ENCODE measurements at places on chromosomes 4 and X. TPM values are rescaled to one million over a fixed set of nuclear protein-coding genes. Genes with fewer than 3 reads are reported as not detected.

DNA sequence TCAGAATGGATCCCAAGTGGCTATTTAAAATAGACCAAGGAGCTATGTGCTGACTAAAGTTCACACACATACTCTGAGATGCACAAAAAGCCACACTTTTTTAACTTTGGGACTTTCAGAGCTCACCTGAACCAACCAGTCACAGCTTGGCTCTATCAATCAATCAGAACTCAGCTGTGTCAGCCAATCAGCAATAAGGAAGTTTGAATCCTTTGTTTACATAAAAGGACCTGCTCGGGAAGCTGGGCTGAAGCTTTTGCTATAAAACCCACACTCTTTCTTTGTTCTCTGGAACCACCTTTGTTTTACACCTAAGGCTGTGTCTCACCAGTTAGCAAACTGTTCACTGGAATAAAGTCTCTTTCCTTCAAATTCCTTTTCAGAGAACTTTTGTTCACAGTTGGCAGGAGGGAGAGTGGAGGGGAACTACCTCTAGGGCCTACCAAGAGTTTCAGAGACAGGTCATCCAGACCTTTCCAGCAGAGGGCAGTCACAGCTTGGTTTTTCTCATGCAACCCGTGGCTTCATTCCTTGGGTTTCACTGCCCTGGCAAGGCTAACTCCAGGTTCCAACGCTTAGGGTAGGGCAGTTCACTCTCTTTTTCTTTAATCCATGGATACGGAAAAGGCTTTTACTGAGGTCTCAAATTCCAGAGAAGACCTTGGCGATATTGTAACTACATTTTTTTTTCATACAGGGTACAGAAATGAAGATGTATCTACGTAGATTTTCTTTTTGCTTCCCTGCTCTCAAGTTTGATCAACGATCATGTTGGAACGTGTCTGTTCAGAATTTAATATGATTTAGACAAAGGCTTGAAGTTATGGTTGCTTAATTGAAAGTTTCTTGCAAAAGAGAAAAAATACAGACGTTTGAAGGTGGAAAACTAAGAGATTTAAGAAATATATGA is 80.7 kb downstream of the GPRIN3 start:
- DNase-seq: peak; percentile 85

GRCh38 chr4:52694936-52695335 is 35.8 kb upstream of the USP46 start:
- no peak for DNase-seq

DNA sequence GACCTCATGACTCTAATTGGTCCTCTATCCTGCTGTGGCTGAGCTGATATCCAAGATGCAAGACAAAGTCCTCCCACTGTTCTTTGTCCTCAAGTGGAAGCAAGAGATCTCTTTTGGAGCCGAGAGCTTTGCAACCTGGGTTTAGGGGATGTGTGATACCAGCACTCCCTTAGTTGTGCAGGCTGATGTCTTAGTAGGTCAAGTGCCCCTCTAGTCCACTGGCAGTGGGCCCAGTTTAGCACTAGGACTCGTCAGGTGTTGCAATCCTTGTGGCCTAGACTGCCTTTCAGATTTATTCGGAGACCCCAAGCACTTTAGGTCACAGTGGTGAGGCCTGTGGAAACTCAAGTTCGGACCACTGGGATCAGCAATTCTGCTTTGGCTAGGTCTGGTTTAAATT is 64.0 kb downstream of the GPRASP3 start:
- DNase-seq: no peak

GRCh38 chr4:133839326-133839725 is 362.3 kb downstream of the PABPC4L start:
- no peak for DNase-seq

GRCh38 chr4:147620315-147620714 is 3.1 kb downstream of the TMEM184C start:
- DNase-seq: no peak

- DNase-seq: no peak
Observed at GRCh38 chr4:16759931-16760582, 138.4 kb downstream of the LDB2 start.

- DNase-seq: no peak
Observed at GRCh38 chrX:134933248-134933647, 57.5 kb upstream of the SMIM10 start.

- DNase-seq: no peak
Observed at GRCh38 chr4:132809298-132810032, 339.6 kb upstream of the PCDH10 start.

The SULT1B1 gene
- 12.6 TPM for total RNA-seq

The LEF1 gene
- total RNA-seq: 0.84 TPM

The NR3C2 gene
- 9.9 TPM for total RNA-seq
